ENCODE measurements at places on chromosomes 7 and 10.

- DNase-seq = no peak
Measured at GRCh38 chr10:43843321-43844101, 194.8 kb upstream of the ZNF32 start.

- peak; percentile 13 for DNase-seq
Measured at GRCh38 chr10:43938810-43939209, 290.1 kb upstream of the ZNF32 start.

DNA sequence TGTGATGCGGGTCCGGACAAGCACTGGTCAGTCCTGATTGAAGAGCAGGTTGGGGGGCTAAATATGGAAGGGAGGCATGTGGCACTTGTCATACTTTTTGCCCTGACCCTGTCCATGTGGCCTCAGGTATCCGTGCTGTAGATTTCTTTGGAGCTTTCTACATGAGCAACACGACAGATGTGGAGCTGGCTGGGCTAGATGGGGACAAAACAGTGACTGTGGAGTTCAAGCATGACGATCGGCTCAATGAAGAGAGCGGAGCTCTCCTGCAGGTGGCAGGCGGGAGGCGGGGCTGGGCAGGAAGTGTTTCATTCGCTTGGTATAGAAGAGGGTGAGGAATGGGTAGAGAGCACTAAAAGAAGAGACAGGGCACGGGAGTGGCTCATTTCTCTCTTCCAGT is 13.0 kb upstream of the CHCHD1 start:
- DNase-seq = no peak

DNA sequence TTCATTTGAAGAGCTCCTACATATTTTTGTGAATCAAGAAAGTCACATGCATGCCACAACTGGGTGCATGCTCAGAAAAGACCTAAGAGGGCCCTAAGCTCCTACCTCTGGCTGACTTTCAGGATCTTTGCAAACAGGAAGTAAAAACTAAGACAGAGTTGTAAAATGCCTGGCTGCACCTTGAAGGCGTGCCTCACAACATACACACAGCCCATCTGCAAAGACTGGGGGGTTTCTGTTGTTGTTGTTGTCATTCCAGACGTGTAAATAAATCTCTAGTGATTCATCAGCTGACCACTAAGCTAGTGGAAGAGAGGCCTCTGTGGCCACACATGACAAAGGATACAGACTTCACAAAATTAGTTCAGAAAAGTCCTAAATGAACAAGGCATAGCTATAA is 31.8 kb downstream of the SMURF1 start:
- no peak for DNase-seq

DNA sequence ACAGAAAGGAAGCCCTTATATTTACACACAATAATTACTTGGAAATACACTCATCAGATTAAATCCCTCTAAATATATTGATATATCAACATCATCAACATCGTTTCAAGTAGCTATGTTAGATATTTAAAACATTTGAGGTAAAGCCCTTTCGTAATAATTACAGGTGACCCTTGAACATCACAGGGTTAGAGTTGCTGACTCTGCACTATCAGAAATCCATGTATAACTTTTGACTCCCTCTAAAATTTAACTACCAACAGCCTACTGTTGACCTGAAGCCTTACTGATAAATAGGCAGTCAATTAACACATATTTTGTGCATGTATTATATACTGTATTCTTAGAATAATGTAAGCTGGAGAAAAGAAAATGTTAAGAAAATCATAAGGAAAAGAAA is 34.6 kb upstream of the LRRN3 start:
- DNase-seq = no peak

DNA sequence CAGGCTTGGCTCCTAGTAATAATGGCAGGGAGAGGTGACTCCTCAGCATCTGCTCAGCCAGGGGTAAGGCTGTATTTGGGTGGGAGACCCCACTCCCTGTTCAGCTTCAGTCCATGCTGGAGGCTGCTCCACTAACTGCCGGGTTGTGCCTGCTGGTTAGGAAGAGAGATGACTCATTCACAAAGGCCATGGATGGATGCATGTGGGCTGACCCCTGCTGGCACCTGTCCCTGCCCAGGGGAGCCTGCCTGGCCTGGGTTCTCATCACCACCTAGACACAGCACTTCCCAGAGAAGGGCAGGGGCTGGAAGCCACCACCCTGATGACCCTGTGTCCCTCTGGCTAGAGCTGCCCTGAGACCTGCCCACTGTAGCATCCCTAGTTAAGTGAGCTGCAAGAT is 59.0 kb downstream of the VSTM4 start:
- DNase-seq = no peak

DNA sequence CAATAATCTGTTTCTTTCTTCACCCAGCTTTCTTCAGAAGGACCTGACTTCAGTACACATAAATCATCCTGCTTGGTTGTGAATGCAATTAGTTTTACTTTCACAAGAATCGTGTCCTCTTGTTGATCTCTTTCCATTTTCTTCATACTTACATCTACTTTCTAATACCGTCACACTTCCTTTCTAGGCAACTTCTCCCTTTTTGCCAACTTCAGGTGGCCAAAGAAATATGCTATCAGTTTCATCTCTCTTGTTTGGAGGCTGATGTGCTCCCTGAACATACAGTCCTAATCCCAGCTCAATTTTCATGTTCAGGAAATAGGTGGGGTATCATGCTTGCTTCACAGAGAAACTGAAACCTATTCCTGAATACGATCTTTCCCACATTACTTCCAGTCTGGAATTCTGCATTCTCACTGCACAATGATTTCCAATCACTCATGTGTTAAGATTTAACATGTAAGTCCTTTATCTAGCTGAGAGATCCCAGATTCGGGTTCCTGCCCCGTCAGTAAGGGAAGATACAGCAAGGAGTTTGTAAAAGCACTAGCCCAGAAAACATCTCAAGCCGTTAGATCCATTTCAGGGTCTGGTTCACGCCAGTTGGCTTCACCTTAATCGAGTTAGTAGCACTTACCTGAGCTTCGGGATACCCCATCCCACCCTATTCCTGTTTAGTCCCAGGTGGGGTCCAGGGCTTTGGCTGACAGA is 994 bp downstream of the SLC25A28 start:
- DNase-seq = no peak

DNA sequence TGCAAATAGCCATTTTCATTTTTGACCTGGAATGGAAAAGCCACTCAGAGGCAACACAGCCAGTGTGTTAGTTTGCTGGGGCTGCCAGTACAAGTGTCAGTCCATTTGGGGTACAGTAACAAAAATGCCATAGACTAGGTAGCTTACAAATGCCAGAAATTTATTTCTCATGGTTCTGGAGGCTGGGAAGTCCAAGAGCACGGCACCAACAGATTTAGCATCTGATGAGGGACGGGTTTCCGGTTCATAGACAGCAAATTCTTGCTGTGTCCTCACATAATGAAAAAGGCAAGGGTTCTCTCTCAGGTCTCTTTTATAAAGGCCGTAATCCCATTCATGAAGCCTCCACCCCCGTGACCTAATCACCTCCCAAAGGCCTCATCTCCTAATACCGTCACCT is 418.2 kb downstream of the TYW1 start:
- no peak for DNase-seq

DNA sequence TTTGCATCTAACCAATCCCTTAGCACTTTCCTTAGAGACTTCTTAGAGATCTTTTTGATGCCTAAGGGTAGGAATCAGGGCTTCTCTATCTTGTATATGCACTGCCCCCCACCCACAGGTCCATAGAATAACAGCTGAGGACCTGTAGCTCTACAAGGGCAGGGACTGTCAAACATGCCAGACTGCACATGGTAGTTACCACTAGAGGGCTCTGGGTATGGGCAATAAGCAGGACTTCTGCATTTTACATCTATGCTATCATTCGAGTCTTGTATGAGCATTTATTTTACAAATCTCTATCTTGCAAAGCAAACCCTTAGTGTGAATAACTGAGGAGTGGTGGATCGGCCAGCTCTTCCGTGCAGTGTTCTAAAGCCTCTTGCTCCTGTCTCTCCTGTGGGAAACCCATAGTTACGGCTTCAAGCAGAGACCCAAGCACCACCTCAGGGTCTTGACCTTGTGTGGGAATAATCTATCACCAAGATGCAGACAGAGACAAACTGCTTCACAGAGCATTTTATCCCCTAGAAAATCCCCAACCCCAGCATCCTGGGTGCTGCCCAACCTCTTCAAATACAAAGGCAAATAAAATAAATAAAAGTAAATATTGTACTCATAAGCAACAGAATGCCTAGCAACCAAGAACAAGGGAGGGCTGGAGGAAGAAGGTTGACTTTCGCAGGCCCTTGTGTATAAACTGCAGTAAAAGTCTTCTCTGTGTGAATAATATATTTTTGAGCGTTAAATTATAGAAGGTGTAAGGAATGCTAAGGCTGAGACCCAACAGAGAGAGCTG is 219.3 kb downstream of the WDR11 start:
- DNase-seq = no peak

GRCh38 chr7:31108097-31108657 is 56.1 kb downstream of the ADCYAP1R1 start:
- peak; percentile 2 for DNase-seq

GRCh38 chr7:107078517-107078966 is 34.0 kb downstream of the PRKAR2B start:
- no peak for DNase-seq

- no peak for DNase-seq
Measured at GRCh38 chr10:3528271-3528670, 256.7 kb downstream of the KLF6 start.

GRCh38 chr7:100465702-100466311 is 1.7 kb upstream of the SPACDR start:
- DNase-seq = peak; percentile 77

GRCh38 chr10:102230264-102230860 is 4.3 kb downstream of the ELOVL3 start:
- DNase-seq = no peak

GRCh38 chr7:47610506-47611044 is 28.7 kb upstream of the TNS3 start:
- DNase-seq = no peak

GRCh38 chr7:50712252-50713122 is 70.2 kb downstream of the GRB10 start:
- DNase-seq = no peak

DNA sequence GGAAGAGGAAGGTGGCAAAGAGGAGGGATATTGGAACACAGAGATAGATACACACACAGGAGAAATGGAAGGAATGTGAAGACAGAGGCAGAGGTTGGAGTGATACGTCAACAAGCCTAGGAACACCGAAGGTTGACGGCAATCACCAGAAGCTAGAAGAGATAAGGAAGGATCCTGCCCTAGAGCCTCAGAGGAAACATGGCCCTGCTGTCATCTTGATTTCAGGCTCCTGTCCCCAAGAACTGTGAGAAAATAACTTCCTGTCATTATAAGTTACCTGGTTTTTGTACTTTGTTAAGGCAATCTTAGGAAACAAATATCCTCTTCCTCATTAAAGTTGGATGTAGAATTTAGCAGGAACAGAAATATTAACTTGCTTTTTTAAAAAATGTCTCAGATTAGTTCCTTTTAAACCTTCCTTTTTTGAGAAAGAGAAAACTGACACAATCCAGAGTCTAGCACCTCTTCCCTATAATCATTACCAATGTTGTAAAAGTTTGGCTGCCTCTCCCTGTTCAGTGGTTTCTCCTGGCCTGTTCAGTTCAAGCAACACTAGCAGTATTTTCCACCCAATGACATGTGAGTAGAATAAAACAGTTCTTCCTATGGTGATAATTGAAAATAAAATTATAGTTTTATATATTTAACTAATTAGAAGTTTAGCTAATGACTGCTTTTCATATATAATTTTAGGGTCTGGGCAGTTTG is 28.8 kb upstream of the GNAI1 start:
- no peak for DNase-seq

- no peak for DNase-seq
Measured at GRCh38 chr7:21636694-21637093, 93.9 kb downstream of the DNAH11 start.

DNA sequence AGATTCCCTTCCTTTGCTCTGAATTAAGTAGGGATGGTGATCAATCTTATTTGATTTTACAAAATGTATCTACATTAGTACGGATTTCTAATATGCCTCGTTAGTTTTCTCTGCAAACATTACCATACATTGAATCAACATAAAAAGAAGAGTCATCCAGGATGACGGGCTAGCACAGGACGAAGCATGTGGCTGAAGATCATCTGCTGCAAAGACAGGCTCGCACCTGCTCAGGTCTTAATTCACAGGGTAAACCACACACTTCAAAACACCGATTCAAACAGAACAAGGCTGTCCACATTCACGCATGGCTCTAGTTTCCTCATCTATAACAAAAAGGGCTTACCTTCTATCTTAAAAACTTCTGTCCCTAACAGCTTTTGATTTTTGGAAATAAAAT is 323.0 kb downstream of the PARD3 start:
- DNase-seq = no peak

- no peak for DNase-seq
Measured at GRCh38 chr10:10727812-10728211, 289.9 kb upstream of the CELF2 start.

GRCh38 chr10:111474786-111475185 is 398.0 kb downstream of the ADRA2A start:
- no peak for DNase-seq

GRCh38 chr7:157160433-157160832 is 21.7 kb downstream of the UBE3C start:
- DNase-seq = no peak

- no peak for DNase-seq
Measured at GRCh38 chr7:148856891-148857290, 27.2 kb downstream of the EZH2 start.

DNA sequence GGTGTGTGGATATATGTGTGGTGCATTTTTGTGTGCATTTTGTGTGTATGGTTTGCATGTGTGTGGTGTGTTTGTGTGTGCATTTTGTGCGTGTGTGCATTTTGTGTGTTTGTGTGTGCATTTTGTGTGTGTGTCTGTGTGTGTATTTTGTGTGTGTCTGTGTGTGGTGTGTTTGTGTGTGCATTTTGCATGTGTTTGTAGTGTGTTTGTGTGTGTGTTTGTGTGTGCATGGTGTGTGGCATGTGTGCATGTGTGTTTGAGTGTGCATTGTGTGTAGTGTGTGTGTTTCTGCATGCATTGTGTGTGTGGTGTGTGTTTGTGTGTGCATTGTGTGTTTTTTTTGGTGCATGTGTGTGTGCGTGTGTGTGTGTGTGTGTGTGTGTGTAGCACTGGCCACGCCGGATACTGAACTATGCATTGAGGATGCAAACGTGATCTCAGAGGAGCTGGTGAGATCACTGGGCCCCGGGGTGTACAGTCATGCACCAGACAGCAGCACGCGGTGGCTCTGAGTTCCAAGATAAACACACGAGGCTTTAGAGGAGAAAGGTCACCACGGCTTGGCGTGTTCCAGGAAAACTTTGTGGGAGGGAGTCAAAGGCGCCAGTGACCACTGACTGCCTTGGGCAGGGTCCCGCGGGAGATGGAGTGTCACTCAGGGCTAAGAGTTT is 106.6 kb upstream of the SHH start:
- peak; percentile 77 for DNase-seq

DNA sequence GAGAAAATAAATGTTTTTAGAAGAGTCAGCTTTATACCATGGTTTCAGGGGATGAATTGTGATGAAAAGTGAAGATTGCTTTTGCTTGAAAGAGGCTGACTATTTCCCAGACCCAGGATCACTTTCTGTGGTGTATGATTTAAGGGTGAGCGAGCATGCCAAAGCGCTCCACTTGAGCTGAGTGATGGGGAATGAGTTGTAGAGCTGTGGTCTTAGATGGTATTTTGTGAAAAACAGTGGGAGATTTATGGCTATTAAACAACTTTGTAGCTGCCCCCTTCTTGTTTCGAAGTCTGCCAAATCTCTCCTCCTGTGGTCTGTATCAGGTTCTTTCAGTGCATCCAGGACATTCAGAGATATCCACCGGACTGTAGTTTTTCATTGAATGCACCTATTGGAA is 888.2 kb downstream of the LRMDA start:
- no peak for DNase-seq

- no peak for DNase-seq
Measured at GRCh38 chr10:22285130-22285529, 31.1 kb upstream of the COMMD3 start.

GRCh38 chr7:135733603-135734342 is 5.8 kb upstream of the SLC13A4 start:
- DNase-seq = no peak
